Activated CD4-positive, alpha-beta T cell treated with anti-CD3 and anti-CD28 coated beads for 24 hours (primary cell): ENCODE measurements at places on chromosomes 3 and 15.

- DNase-seq, result no peak
Measured at GRCh38 chr3:90039994-90040393, 932.6 kb downstream of the EPHA3 start.

DNA sequence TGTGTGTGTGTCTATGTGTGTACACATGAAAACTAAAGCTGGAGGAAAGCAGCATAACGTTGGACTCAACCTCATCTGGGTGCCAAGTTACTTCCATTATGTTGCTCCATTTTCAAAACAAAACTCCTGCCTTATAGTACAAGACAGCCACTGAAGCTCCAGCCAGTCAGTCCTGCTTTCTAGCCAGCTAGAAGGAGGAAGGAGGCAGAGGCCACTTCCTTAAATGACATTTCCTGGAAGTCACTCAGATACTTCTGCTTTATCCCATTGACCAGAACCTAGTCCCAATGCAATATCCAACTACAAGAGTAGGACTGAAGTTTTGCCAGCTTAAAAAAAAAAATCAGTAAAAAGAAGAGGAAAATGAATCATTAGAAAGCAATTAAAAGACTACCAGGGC is 31.7 kb downstream of the CADPS start:
- DNase-seq, result no peak

DNA sequence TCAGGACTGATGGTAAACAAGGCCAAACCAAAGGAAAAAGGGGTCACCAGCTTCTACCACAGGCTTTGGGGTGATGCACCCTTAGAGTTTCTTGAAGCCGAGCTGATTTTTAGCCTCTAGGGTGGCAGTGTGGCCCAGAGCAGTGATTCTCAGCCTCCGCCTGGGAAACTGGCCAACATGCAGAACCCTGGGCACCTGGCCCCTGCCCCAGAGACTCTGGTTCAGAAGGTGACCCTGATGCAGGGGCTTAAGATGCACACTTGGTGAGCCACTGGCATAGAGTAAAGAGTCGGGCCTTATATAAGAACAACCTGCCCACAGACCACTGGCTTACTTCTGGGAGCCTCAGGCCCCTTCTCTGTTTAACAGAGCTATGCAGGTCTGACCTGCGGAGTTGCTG is 44.5 kb downstream of the SYNM start:
- no peak for DNase-seq

GRCh38 chr3:188468196-188468595 is 314.2 kb downstream of the LPP start:
- DNase-seq, result no peak

GRCh38 chr3:33171580-33171979 is 47.0 kb downstream of the SUSD5 start:
- DNase-seq, result no peak

GRCh38 chr15:25641762-25642161 is 202.9 kb upstream of the UBE3A start:
- no peak for DNase-seq

- DNase-seq, result no peak
Measured at GRCh38 chr3:120440001-120440703, 10.6 kb downstream of the FSTL1 start.

GRCh38 chr3:23837286-23837685 is 31.5 kb downstream of the UBE2E1 start:
- DNase-seq, result no peak

- DNase-seq, result no peak
Measured at GRCh38 chr3:45362758-45363157, 25.6 kb upstream of the LARS2 start.

DNA sequence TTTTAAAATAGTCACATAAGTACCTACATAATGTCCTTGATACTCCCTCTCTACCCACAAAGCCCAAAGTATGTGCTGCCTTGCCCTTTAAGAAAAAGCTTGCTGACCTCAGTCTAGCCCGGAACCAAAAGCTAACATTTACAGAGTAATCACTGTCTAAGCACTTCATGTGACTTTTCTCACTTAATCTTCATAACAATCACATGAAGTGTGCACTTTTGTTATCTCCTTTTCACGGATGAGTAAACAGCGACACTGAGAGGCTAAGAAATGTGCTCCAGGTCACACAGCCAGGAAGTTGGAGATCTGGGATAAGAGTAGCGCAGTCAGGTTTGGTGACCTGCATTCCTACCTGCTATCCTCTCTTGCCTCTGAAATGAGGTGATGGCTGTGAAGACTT is 194.0 kb downstream of the ITPR1 start:
- DNase-seq, result no peak

DNA sequence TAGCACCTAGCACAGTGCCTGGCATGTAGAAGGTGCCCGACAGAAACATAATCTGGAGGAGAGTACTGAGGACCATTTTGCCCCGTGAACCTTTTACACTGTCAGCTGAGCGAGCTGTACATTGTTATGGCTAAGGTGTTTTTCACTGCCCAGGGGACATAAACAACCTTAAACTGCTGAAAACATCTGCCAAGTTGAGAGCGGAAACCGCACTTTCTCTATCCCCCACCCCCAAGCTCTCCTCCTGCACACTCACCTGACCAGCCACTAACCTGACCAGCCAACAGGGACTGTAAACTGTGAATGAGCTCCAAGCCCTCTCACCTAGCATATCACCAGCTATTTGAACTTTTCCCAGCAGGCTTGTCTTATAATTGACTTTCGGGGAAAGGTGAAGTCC is 17.6 kb downstream of the RAB43 start:
- DNase-seq, result no peak

- DNase-seq, result no peak
Measured at GRCh38 chr3:142366434-142366833, 81.4 kb downstream of the XRN1 start.

GRCh38 chr3:182414586-182414985 is 378.7 kb upstream of the ATP11B start:
- no peak for DNase-seq

- no peak for DNase-seq
Measured at GRCh38 chr15:96274698-96275097, 55.8 kb upstream of the NR2F2 start.

- no peak for DNase-seq
Measured at GRCh38 chr3:171984883-171985282, 54.5 kb upstream of the FNDC3B start.

- DNase-seq, result no peak
Measured at GRCh38 chr3:171804618-171805389, 5.5 kb downstream of the PLD1 start.

GRCh38 chr3:24682141-24682547 is 187.5 kb upstream of the THRB start:
- DNase-seq, result no peak

DNA sequence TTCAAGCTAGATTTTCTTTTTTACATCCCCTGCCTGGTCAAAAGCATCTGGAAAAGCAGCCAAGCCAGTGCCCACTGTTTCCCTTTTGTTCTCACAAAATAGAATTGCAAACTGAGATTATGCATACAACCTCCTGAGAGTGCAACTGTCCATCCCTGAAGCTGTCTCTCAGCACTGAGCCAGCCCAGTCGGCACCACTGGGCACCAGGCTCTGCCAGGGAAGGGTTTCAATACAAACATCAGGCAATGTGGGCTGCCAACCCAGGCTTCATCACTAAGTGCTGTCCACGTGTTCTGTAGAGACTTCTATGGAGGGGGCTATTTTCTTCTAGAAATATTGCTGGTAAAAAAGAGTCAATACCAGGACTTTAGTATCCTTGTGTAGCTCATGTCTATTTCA is 356.3 kb upstream of the TBL1XR1 start:
- no peak for DNase-seq

GRCh38 chr3:119647171-119647570 is 13.2 kb downstream of the POPDC2 start:
- DNase-seq, result no peak

DNA sequence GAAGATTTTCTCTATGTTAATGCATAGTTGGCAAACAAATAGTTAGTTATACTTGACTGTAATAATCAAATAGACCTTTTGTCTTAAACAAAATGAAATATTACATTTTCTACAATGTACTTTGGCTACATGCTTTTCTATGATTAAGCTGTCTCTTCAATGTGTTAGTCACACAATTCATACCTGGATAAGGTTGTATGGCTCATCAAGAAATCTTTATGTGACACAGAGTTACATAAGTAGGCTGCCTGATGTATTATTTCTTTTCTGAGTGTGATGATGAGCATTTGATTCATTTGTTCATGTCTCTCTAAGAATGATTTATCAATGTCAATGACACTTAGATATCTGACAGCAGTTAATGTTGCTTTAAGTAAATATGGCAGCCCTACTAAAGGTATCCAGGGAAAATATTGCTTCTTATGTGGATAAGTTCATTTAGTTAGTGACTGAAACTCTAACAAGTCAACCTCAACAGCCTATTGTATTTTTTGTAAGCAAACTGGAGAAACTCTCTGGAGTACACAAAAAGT is 157.4 kb upstream of the SOX2 start:
- no peak for DNase-seq

DNA sequence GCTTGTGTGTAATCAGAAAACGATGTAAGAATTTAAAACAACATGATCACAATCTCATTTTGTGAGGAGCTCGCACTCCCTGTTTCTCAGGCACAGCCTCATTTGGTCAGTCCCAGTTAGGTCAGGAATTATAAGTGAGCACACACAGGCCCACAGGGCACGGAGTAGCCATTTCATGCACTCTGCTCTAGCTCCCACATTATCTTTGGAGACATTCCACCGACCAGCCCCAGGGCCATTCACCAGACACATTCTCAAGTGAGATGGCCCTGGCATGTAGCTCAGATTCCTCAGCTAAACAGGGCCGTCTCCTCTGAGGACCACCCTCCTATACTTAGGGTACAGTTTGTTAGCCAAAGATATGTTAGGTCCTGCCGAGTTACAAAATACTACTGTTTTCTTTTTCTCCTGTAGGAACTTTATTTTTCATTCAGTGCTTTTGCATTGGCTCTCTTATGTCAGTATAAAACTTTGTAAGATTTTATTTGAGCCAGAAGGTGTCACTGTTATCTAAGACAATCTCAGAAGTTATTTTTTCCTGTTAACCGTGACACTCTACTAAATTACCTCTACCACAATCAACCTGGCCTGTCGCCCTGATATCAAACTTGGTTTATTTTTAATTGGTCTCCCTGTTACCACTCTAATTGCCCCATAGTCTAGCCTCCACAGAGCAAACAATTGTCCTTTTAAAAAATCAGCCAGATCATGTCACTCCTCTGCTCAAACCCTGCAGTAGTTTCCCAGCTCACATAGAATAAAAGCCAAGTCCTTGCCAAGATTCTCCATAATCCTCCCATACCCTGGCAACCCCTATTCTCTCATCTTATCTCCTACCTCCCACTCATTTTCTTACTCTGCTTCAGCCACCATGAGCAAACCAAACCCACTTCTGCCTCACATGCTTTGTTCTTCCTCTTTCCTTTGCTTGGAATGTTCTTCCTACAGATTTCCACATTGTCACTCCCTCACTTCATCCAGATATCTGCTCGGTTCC is 105.7 kb downstream of the PPP2R3A start:
- DNase-seq, result no peak

- DNase-seq, result no peak
Measured at GRCh38 chr3:155129396-155129795, 49.3 kb downstream of the MME start.

DNA sequence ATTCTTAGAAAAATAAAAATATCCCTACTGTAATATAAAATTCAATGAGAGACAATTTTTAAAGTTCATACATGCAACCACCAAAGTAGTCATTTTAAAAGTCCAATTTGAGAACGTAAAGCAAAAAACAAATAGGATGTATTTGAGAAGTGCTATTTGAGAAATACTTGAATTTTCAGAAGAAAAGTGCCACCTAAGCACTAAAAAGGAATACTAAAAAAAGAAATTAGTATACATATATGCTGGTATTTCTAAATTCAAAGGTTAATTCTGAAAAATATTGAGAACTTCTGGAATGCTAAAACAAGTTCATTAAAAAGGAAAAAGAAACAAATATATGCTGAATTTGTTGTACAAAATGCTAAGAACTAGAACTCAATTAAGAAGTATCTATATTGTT is 29.2 kb upstream of the ARRDC4 start:
- DNase-seq, result no peak

DNA sequence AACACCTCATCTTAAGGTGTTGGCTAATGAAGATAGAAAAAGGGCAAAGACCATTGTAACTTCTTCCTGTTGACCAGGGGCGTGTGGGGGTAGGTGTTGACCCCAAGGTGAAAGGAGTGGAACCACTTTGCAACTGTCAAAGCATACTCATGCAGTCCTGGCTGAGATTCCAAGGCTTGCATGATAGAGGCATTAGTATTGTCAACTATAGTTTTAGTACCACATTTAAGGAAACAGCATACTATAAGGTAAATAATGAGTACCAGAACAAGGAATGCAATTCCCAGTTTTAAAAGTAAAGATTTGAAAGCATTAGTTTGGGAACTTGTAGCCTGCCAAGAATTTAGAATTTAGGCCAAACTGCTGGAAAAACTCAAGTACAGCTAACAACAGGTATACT is 27.8 kb upstream of the ADGRG7 start:
- no peak for DNase-seq

DNA sequence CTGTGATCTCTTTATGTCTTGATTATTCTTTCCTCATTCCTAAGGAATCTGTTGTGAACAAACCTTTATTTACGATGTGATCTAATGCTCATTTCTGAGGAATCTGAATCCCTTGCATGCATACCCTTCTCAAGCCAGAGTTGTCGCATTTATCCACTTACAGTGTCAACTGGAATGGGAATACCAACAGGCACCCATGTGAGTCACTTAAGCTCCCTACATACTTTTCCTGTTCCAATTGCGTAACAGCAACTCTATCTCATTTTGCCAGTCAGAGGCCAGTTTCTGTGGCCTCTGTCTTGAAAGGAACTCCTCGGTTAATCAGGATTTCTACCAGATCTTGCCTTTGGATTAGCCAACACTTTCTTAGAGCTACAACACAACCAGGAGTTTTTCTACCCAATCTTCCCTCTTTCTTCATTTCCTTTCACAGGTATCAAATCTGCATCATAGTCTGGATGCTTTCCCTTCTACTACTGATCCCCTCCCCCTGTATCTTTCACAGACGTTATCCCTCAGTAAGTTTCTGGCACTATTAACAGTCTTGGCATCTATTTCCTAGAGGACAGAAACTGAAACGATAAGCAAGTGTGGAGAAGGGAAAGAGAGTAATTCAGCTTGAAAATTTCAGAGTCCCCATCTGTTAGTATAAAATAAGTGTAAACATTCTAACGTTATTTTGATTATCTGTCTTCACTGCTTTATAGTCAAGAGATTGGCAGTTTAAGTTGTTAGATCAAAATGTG is 66.8 kb upstream of the BCHE start:
- no peak for DNase-seq

DNA sequence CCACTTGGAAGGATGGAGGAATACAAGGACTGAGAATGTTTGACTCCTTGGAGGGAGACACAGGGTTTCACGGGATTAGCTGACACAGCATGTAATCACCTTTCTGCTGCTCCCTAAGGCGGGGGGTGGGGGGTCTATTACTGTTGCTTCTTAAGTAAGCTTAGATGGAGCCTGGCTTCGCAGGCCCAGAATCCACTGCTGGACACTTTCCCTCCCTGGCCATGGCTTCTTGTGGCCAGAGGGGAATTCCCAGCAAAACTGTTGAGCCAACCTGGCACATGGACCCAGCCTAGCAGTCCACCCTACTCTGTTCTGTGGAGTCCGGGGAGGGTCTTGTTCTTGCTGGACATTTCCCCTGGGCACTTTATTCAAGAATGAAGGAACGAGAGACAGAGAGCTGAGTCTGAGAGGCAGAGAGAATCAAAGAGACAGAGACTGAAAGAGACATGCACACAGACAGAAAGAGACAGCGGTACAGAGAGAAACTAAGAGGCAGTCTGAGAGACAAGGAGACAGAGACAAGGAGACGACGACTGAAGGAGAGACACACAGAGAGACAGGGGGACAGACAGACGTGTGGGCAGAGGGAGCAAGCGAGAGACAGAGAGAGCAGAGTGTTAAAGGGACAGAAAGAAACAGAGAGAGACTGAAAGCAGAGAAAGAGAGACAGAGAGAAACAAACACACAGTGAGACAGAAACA is 55.6 kb upstream of the DLG1 start:
- no peak for DNase-seq
